ENCODE measurements at places on chromosomes 2 and 18.

DNA sequence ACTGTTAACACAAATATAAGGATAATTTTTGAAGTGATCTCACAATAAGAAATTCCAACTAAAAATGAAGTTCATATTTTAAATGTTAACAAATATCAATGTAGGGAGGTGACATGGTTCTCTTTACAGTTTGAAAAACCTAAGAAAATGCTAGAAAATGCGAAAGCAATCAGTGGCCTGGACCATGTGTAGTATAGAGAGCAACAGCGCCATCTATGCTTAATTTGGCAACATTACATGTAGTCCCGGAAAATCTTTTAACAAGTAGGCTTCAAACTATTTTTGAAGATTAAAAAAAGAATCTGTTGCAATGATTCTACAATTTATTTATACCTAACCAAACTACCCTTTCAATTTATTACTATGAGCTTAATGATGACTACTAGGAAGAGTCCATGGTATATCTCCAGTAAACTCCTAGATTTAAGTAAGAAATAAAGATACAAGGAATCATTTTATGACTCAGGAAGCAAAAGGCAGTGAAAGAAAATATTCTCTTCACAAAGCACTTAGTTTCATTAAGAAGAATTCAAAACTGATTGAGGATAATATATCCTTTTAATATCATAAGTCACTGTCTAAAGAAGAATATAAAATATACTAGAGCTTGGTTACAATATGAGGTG is 33.3 kb downstream of the NDUFA10 start:
- no peak for DNase-seq

DNA sequence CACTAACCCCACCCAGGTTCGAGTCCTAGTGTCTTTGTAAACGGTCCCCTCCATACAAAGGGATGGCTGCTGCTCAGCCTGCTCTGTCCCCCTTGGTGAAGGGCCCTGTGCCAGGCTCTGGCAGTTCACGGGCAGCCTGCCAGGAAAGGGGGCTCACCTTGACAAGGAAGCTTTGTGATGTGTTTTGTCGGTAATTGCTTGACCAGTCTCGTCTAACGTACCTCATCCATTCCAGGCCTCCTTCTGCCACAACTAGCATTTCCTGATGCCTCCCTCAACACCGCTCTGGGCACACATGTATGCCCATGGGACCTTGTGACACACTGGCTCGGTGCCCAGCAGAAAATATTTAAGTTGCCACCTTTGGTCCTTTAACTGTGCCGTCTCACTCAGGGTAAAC is 171.9 kb downstream of the KLHL29 start:
- DNase-seq: no peak

DNA sequence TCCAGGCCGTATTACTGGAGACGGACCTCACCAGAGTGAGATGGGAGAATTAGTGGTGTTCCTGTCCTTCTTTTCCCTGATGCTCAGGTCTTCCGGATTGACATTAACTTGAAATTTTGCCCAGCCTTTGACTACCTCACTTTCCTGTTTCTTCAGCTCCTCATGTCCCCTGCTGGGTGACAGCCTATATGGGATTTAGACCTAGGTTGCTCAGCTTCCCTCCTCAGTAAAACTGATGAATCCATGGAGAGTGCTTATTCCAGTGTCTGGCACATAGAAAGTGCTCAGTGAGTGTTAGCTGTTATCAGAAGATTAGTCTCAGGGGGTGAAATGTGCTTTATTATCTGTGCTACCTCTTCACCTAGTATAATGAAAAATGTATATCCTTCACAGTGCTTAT is 30.0 kb downstream of the CRIM1 start:
- no peak for DNase-seq

DNA sequence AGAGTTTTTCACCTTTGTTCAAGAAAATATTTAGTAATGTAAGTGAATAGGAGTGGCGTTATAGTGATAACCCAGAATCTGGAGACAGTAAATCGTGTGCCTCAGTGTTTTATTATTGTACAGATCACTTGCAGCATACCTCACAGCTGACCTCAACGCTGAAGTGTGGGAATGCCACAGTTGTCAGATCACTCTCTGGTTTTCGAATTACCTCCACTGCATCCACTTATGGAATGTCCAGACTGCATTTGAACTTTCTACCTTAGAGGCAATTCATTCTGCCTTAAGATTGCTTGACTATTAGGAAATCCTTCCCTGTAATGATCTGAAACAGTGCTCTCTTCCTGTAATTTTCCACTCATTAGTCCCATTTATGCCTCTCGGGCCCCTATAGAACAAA is 164.5 kb upstream of the ALPP start:
- no peak for DNase-seq

- peak; percentile 20 for DNase-seq
Measured at GRCh38 chr18:24019641-24020331, 5.2 kb downstream of the TTC39C start.

DNA sequence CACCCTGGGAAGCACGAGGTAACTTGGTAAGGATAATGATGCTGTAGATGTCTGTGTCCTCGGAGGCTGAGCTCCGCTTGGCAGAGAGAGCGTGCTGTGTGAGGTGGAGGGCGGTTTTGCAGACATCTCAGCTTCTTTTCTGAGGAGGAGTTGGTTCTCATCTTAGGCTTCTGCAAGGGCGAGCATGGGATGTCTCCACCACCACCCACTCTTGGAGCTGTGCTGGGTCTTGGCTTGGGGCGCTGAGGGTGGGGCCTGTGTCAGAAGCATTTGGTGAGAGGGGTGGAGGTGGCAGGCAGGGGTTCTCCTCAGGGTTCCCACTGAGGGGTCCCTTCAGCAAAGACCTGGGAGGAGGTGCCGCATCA is 9.2 kb downstream of the OXER1 start:
- no peak for DNase-seq
